ENCODE measurements at places on chromosomes 2 and 18.

DNA sequence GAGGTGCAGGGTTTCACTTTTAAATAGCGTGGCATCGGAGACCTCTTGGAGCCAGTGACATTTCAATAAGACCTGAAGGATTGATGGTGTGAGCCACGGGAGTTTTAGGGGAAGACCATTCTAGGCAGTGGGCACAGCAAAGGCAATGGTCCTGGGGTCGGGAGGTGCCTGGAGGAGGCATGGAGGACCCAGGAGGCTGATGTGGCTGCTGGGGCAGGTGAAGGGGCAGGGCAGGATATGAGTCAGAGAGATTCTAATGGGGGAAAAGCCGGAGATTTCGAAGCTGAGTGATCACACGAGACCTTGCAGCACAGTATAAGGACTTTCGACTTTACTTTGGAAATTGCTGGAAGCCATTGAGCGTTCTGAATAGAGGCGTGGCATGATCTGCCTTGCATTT is 79.6 kb upstream of the KCNE4 start:
- DNase-seq, result no peak

GRCh38 chr2:118227698-118228508 is 139.6 kb downstream of the INSIG2 start:
- no peak for DNase-seq

DNA sequence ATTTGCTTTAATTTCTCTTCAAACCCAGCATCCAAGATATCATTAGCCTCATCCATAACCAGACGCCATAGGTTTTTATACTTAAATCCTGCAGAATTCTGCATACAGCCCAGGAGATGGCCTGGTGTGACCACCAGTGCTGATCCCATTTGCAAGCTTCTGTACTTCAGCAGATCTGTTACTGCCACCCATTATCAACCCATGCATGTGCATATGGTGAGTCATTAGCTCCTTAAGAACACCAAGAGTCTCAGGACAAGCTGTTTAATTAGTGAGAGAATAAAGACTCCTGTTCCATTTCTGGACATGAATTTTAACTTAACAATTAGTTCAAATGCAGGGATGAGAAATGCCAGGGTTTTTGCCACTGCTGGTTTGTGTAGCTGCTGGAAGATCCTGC is 110.7 kb upstream of the TANK start:
- no peak for DNase-seq

DNA sequence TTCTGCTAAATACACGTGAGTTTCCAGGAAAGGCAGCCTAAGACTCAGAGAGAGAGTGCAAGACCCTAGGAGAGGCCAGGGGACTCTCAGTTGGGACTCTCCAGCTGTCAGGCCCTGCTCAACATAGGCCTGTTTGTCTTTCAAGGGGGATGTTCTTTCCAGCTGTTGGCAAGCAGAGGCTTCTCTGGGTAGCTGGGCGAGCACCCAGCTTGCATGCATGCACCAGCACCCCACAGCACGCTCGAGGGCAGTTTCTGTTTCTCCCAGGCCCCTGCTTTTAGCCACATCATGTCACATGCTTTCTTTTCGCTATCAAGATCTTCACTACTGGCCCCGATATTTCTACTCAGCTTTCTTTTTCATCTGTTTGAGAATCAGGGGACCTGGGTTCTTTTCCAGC is 479.3 kb upstream of the HS6ST1 start:
- no peak for DNase-seq

DNA sequence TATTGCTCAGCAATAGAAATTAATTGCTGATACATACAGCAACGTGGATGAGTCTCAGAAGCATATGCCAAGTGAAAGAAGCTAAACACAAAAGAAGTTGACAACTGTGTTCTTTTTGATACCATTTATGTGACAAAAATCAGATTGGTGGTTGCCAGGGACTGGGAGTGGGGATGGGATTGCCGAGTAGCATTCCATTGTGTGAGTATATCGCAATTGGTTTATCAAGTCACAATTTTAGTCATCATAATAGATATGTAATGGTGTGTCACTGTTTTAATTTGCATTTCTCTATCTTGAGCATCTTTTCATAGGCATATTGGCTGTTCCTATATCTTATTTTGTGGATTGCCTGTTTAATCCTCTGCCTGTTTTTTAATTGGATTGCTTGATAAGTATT is 20.9 kb downstream of the STRADB start:
- DNase-seq, result no peak

GRCh38 chr2:219388121-219388906 is 602 bp upstream of the DNPEP start:
- DNase-seq, result peak; percentile 98

GRCh38 chr2:159066541-159067156 is 98.2 kb downstream of the TANC1 start:
- no peak for DNase-seq

GRCh38 chr18:76263046-76264005 is 231.7 kb downstream of the ZNF516 start:
- no peak for DNase-seq

GRCh38 chr2:188695953-188696352 is 278.2 kb upstream of the COL3A1 start:
- no peak for DNase-seq

DNA sequence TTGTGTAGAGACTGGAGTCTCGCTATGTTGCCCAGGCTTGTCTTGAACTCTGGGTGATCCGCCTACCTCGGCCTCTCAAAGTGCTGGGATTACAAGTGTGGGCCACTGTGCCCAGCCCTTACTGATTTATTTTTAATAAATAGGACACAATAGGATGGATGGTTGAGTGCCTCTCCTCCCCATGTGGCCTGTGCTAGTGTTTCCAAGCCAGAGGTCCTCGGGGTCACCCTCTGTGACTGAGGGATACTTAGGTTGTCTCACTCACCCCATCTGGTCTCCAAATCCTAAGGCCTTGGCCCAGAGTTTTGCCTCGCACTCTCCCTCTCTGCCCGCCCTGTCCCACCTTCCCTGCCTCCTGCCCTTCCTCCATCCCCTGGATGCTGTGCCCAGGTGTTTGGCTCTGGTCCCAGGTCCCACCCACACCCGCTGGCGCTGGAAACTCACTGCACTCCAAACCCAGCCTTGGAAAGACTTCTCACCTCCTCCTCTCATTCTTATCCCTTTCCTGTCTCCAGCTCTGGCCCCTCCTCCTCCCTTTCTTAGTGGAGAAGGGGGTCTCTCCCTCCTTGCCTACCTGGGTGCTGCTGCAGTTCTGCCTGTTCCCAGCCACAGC is 4.7 kb upstream of the ECEL1 start:
- no peak for DNase-seq

GRCh38 chr2:226131299-226131784 is 668.3 kb downstream of the IRS1 start:
- peak; percentile 42 for DNase-seq

- no peak for DNase-seq
Measured at GRCh38 chr2:154924531-154924930, 226.0 kb downstream of the KCNJ3 start.

DNA sequence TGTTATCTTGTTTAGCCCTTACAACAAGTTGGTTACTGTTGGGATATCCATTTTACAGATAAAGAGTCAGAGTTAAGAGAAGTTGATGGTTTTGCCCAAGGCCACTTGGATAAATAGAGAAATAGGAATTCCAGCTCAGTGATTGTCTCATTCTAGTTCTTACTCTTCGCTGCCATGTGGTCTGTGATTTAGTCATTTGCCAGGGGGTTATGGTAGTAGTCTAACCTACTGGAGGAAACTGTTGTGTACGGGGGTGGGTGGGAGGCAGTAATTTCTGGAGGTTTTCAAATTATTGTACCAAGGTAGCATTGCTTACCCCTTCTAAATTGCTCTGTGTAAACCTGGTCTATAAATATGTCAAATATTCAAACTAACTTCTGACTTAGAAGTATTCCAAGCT is 110.4 kb downstream of the MAP2 start:
- no peak for DNase-seq

DNA sequence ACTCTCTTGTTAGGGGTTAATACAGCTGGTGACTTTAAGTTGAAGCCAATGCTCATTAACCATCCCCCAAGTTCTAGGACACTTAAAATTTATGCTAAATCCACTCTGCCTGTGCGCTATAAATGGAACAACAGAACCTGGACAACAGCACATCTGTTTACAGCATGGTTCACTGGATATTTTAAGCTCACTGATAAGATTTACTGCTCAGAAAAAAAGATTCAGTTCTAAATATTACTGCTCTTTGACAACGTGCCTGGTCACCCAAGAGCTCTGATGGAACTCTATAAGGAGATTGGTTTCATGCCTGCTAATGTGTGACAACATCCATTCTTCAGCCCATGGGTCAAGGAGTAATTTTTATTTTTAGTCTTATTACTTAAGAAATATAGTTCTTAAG is 27.5 kb downstream of the RNF103 start:
- no peak for DNase-seq

DNA sequence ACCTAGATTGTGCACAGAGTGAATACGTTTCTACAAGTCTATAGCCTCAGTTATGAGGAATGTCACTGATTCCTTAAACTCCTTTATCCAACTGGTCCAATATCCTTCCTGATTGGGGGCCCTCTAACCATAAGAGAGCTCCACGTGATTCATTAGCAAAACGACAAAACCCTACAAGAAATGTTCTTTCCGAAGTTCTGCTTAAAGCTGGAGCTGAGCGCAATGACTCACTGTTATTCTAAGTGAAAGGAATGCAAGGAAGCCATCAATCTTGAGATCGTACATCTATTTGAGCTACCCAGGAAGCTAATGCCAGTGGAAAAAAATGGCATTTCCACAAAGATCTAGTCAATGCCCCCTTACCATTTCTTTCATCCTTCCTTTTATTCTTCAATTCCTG is 354.9 kb upstream of the CDH20 start:
- no peak for DNase-seq

GRCh38 chr2:97688062-97688827 is 18.7 kb downstream of the C2orf92 start:
- no peak for DNase-seq

DNA sequence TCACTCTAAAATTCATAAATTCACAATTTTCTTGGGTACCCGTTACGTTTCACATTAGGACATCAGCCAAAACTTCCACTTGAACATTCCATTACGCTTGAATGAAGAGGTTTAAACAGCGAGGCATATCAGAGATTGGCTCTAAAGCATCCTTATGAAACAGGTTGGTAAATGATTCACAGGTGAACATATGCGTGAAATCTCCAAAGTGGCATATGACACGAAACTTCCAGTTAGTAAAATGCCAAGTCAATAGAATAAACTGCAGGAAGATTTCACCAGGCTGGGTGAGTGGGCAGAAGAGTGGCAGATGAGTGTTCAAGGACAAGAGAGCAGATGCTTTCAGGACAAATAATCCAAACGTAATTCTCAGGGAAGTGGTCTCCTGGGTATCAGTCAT is 33.9 kb upstream of the GLS start:
- DNase-seq, result no peak
